Astrocyte (in vitro differentiated cells and primary cell): ENCODE measurements at places on chromosomes 2 and 18. TPM values are rescaled to one million over a fixed set of nuclear protein-coding genes. Genes with fewer than 3 reads are reported as not detected.
A peak's percentile ranks its signal among the peaks of the same experiment; 100 is the strongest.

DNA sequence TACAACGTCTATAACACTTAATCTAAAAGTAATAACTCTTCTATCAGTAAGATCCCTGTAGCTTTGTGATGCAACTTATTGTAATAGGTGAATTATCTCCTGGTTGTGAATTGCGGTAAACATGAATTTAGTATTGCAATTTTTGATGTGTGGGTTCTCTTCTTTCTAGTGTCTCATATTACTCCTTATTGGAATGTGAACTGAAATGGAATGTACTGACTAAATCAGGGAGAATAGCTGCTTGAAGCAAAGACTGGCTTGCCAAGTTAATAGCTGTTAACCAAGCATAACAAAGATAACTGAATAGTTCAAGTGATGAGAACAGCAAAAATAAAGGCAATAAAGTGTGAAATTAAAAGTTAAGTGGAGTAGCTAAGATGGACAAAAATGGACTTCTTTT is 60.5 kb upstream of the TFPI start:
- H3K4me3 ChIP-seq = no peak overlapping the region
- H3K27me3 ChIP-seq = no peaks in the 10 kb centered on the region
- H3K27ac ChIP-seq = no peak overlapping the region
- DNase-seq = peak; percentile 71

GRCh38 chr2:237238249-237238648 is 152.6 kb downstream of the COPS8 start:
- peaks cover 22% of the 10 kb centered on the region for H3K4me1 ChIP-seq
- no peaks in the 10 kb centered on the region for H3K27me3 ChIP-seq
- no peak overlapping the region for H3K4me3 ChIP-seq
- H3K36me3 ChIP-seq = no peaks in the 10 kb centered on the region
- no peak overlapping the region for H3K27ac ChIP-seq
- no peak for DNase-seq

DNA sequence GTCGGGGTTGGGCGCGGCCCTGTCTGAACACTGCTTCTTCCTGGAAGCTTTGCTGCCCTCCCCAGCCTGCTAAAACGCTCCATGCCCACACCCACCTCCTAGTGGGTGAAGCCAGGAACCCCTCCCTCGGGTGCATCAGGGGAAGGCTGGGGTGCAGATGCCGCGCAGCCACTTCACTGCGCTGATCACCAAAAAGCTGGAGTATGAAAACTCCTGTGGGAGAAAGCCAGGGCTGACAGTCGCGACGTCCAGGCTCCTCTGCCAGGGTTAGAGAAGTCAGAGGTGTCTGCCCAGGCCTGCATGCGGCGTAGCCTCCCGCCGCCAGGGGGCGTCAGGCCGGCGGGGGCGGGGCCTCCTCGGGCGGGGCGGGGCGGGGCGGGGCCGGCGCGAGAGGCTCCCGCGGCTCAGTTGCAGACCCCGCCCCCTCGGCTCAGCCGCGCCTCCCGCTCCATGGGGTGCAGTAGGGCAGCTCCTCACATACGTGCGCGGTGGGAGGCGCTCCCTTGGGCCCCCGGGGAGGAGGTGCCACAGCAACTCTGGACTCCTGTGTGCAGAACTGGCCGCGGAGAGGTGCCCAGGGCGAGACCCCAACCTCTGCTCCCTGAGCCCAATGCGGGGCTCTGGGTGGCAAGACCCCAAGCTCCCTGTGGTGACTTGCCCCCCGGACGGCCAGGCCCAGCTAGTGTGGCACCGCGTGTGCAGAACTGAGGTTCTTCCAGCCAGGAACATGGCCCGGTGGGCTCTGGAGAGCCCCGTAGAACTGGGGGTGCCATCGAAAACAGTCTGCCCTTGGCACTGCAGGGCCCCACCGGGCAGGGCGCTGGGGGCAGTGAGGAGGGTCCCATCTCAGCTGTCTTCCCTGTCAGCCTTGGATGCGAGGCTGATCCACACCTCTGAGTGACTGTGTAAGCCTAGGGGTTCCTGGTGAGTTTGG is 1.8 kb upstream of the RNPEPL1 start:
- peak; percentile 51 for DNase-seq
- peaks cover 29% of the 10 kb centered on the region for H3K4me1 ChIP-seq
- H3K27ac ChIP-seq = no peak overlapping the region
- H3K36me3 ChIP-seq = no peaks in the 10 kb centered on the region
- H3K4me3 ChIP-seq = no peak overlapping the region

DNA sequence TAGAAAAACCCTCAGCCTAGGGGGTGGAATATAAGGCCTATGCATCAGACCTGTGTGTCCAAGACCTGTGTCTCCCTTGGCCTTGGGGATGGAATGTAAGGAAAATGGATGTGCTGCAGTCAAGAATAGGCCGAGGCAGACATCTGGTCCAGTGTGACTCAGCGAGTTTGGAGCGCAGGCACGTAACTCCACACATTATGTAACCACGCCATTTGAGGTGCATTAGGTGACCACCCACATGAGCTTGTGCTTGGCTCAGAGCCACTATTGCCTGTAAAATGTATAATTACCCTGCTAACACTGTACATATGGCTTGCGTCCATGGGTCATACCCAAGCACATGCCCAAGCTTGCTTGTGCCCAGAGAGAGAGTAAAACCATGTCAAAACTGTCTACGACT is 580.9 kb upstream of the HNMT start:
- no peaks in the 10 kb centered on the region for H3K36me3 ChIP-seq
- no peak for DNase-seq
- no peak overlapping the region for H3K4me3 ChIP-seq
- H3K4me1 ChIP-seq = no peaks in the 10 kb centered on the region
- H3K27ac ChIP-seq = no peak overlapping the region

DNA sequence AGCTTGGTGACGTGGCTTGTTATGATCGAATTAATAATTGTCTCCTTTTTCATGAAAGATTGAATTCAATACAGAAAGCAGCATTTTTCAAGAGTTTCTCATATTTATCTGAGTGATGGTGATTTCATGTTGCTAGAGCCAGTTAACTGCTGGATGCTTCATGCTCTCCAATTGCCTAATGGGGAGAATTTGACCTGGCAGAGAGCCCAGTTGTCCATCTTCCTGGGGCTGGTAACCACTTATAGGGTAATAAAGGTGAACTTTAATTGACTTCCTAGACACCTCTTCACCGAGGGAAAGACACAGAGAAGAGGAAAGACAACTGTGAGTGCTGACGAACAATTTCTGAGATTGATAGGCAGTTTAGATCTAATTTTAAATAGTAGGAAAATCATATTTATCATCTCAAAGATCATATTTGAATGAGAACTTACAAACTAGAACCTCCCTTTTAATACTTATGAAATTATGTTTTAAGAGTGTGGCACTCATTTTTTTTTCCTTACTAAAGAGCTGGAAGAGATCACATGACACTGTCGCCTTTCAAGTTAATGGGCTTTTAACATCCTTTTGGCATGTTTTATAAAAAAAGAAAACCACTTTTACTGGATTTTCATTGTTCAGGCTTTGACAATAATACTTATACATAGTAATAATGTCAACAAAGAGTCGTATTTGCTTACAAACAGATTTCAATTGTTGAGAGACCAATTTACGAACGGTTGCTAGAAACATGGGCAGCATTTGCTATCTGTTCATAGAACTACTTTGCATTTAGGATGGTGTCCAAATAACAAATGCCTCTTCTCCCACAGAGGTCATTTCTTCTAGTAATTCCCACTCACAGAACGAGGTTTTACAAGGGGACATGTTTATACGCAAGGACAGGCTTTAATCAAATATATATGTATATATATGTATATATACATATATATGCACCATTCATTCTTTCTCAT is 153.3 kb downstream of the RAPGEF4 start:
- no peaks in the 10 kb centered on the region for H3K36me3 ChIP-seq
- no peak overlapping the region for H3K4me3 ChIP-seq
- H3K4me1 ChIP-seq = no peaks in the 10 kb centered on the region

KHK gene
- 0.94 and 0.95 TPM in 2 replicates for total RNA-seq

TMEM169 gene
- 17.9 and 20.1 TPM in 2 replicates for total RNA-seq

GATA6 gene
- 9.4 and 10.9 TPM in 2 replicates for total RNA-seq

AAMP gene
- total RNA-seq = 78.8 and 87.3 TPM in 2 replicates
